ENCODE measurements at places on chromosomes 12 and 14.

DNA sequence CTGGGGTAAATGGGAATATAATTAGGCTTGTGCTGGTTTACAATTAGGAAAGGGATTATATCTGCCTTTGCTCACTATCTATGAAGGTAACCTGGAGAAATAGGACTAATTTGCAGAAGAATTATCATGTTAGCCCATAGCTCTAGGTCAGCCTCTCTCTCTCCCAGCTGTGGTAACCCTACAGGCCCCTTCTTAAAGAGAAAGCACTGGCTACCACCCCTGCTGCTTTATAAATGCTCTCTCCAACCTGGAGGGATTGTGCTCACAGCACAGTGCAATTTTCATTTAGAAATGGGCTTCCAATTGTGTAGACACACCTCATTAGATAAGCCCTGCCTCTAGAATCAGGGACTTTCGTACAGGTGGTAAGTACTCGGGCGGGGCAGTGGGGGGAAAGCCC is 22.7 kb upstream of the MGST1 start:
- DNase-seq: no peak

DNA sequence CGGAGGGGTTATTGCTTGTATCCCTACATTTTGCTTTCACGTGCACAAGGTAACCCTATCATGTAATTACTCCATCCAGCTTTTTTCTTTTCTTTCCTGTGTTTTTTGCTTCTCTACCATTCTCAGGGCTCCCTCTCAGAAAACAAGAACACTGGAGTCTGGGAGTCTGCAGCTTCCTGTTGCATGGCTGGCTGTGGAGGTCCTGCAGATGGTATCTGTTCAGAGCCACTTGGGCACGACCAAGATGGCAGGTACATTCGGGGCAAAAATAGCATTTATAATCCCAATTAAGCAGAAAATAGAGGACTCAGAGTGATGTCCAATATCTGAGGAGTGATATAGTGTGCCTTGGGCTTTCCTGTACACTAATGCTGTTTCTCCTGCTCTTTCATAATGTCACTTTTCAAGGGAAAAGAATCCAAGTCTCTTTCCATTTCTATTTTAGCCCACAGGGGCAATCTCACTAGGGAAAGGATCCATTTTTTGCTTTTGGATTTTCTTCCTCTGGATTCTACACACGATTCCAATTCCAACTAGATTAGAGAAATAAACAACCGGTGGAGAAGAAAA is 3.2 kb upstream of the NUMB start:
- DNase-seq: no peak

DNA sequence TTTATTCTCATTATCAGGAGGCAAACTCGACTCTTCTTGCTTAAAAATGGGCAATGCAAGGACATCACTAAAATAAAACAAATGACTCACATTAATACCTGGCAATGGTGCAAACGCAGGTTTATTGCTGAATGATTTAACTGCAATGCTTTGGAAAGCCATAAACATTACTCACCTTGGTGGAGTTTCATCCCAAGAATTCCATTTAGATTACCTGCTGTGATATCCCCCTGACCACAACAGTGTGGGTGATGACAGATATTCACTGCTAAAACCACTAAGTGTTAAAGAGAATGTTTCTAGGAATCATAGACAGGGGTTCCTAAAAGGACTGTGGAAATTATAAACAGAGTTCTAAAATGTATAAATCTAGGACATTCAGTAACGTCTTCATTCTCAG is 35.3 kb upstream of the CSRNP2 start:
- no peak for DNase-seq

- no peak for DNase-seq
Observed at GRCh38 chr12:114967151-114967550, 283.2 kb upstream of the TBX3 start.
